ENCODE measurements at places on chromosomes 2 and 18. TPM values are rescaled to one million over a fixed set of nuclear protein-coding genes. Genes with fewer than 3 reads are reported as not detected.

The GALNT13 gene
- total RNA-seq, result not detected

The SLC16A14 gene
- total RNA-seq, result 7.8 TPM

The TUBB6 gene
- 57.2 TPM for total RNA-seq

The IMPA2 gene
- total RNA-seq, result 22.2 TPM

The LRP2 gene
- total RNA-seq, result 0.09 TPM

The GALNT14 gene
- total RNA-seq, result 0.90 TPM

The SP9 gene
- not detected for total RNA-seq

The MZT2B gene
- 349 TPM for total RNA-seq

All from activated T-helper 2 cell treated with anti-CD3 and anti-CD28 coated beads, Interferon-gamma antibody, Interleukin-2, Interleukin-4, amounts not matched to agents 10 μg/mL and 5 μg/mL and 100 μg/mL, durations not matched to agents 14 hours and 24 hours and 36 hours (primary cell).